ENCODE measurements at places on chromosomes 4 and X.

DNA sequence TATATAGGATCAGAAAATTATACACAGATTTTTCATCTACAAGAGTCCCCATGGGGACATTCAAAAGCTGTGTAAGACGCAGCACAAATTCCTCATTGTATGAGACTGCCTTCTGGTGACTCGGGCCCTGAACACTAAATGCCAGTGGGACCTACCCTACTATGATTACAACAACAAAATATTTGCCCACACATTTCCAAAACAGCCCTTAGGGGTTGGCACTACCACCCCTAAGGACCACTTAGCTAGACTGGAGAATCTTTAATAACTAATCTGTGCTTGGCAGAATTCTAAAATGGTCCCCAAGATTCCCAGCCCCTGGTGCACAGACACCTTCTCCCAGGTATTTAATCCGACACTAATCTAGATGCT lies 29.1 kb downstream of the UCHL1 start:
- DNase-seq: no peak

DNA sequence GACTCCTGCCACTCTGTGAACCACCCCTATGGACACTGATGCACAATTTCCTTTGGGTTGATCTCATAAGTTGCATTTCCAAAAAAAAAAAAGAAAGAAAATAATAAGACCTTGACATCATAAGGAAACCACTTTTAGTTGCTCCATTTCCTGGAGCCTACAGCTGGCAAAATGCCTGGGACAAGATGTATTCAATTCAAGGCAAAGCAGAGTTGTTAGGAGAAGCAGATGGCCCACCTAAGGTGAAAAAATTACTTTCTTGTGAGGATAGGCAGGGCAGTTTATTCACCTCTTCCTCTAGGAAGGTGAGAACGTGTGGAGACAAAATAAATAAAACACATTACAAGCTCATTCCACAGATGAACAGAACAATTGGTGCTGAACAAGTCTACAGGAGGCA lies 14.1 kb upstream of the SCRG1 start:
- DNase-seq: no peak

DNA sequence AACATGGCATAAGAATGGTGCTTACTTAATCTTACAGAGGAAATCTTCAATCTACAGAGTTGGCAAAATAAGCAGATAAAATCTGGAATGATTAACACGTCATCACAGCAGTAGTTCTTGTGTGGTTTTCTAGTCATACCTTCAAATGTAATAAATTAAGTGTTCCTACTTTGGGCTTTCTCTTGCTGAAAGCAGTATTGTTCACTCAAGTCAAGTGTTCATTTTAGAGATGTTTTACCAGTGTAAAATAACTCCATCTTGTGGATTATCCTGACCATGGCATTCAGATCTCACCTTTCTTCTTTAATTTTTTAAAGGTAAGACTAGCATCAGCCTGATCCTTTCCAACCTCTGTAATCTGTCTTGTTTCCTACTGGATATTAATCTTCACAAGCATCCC lies 72.9 kb downstream of the ADAMTS3 start:
- no peak for DNase-seq

DNA sequence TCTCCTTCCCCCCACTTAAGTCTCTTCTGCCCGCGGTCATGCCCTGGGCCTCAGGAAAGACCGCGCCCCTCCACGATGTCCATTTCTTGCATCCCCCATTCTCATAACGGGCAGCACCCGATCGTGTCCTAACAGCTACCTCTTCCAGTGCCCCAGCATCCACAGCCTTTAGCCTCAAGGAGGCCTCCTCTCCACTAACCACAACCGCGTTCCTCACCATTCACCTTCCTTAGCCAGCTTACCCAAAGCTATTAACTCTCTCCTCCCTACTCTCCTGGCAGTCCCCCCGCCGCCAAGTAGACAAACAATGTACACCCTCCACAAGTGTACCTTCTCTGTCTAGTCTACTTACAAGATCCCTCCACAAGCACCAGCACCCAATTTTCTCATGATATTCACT lies 58.6 kb upstream of the PAGE5 start:
- peak; percentile 0 for DNase-seq

DNA sequence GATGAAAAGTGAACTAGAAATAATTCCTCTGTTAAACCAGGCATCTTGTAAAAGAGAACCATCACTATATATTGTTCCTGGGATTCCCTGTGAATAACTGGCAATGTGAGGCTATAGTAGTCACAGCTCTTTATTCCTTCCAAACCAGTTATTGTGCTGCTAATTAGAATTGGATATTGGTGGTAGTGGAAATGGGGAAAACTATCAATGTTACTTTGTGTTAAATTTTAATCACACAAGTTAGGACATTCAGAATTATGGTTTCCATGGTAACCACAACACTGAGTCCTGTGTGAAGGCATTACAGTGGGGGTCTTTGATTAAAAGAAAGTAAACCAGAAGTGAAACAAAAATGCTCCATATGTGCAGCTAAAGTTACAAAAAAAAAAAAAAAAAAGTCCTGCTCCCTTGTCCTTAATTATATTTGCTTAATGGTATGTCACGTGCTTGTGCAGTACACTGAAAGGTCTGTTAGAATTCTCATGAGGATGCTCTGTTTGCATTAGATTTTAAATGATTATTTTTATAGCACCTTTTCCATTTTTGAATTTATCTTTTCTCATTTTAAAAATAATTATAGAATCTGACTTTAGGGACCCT lies 200.4 kb downstream of the ADGRL3 start:
- no peak for DNase-seq

GRCh38 chr4:176377780-176378179 lies 58.0 kb downstream of the SPCS3 start:
- no peak for DNase-seq

DNA sequence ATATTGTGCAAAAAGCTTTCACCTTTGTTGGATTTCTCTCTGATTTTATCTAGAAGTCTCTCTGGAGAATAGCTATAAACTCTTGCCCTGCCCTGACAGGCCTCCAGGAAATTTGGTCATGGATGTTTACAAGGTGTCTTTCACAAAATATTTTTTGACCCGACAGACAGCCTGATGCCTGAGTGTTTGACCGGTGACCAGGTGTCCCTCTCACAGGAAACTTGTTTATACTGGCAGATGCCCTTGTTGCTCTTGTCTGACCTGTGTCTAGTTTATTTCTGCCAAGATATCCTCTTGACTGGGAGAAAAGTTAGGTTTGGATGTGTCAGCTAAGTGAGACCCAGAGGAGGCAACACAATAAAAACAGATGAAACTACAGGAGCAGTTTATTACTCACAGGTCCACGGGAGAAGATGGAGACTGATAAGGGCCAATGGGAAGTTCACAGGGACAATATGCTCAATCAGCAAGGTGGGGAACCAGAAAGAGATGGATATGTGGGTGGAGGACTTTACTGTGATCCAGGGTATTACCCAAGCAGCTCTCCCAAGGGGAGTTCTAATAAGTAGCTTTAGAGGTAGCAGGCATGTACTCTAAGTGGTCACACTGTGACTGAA lies 243.3 kb downstream of the ARAP2 start:
- no peak for DNase-seq

GRCh38 chr4:19205853-19206252 lies 1045.9 kb upstream of the SLIT2 start:
- no peak for DNase-seq

- DNase-seq: no peak
These were observed 66.1 kb downstream of the RBMX2 start for GRCh38 chrX:130467936-130468335.

- no peak for DNase-seq
These were observed 33.5 kb downstream of the MED28 start for GRCh38 chr4:17647927-17648326.

GRCh38 chr4:71107726-71108125 lies 114.3 kb downstream of the DCK start:
- no peak for DNase-seq

GRCh38 chr4:147110473-147111367 lies 165.1 kb upstream of the TTC29 start:
- no peak for DNase-seq

- no peak for DNase-seq
These were observed 933 bp downstream of the CNKSR2 start for GRCh38 chrX:21374994-21375707.

DNA sequence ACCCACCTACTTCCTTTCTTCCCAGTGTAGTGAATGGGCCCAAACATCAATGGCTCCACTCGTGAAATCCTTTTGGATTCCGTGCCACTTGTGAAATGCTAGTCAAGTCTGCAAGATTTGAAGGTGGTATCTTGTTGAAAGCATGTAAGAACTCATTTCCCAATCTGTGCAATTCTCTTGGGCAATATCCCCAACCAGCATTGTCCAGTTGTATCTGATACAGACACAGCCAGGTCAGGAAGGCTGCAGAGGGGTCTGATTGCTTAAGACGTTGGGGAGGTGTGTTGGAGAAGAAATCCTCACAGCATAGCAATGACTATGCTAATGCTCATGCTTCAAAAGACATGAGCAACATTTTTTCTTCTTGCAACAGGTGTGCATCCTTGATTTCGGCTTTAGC lies 164.8 kb downstream of the VEGFC start:
- no peak for DNase-seq
